T1000 (cell line): ENCODE measurements at places on chromosomes 13 and 19.

GRCh38 chr19:38148337-38148736 is 75.7 kb downstream of the DPF1 start:
- DNase-seq = no peak

DNA sequence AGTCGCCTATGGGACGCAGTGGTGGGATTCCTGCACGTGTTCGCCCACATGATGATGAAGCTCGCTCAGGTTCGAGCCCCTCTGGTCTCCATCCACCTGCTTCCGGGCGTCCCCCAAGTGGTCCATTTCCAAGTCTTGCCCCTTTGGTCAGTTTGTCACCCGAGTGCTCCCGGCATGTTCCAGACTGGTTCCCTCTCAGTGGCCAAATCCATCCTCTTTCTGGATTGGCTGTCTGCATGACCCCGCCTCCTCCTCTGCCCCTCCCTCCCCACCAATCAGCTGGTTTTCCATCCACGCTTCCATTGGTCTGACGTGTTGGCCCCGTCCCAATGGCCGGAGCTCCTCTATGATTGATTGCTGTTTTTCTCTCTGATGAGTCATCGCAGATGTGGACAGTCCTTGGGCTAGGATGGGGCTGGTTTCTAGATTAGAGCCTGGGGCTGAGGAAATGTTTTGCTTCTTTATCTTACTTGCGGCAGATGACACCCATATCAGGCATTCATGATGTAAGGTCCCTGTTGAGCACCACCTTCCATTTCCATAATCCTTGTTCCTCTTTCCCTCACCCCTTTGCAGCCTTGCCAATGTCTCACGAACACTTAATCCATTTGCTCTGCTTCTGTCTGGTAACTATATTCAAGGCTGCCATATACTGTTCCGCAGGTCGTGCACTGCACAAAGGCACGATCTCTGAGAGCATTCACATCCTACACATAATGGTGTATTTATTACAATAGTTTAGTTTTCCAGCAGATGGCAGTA is 73.8 kb downstream of the MAP4K1 start:
- peak; percentile 60 for DNase-seq

DNA sequence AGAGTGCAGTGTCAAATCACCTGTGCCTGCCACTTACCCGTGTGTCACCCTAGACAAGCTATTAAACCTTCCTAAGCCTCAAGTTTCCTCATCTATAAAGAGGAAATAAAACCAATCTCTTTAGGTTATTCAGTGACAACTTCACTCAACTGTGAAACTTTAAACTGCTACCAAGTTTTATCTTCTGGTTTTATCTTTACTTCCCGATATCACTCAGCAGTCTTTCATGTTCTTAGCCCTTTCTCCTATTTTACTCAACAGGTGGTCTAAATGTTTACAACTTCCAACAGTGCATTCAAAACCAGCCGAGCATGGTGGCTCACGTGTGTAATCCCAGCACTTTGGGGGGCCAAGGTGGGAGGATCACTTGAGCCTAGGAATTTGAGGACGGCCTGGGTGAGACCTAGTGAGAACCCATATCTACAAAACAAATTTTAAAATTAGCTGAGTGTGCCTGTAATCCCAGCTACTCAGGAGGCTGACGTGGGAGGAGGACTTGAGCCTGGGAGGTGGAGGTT is 59.6 kb downstream of the GPALPP1 start:
- no peak for DNase-seq

- no peak for DNase-seq
Measured at GRCh38 chr13:48159826-48160225, 64.9 kb upstream of the MED4 start.

DNA sequence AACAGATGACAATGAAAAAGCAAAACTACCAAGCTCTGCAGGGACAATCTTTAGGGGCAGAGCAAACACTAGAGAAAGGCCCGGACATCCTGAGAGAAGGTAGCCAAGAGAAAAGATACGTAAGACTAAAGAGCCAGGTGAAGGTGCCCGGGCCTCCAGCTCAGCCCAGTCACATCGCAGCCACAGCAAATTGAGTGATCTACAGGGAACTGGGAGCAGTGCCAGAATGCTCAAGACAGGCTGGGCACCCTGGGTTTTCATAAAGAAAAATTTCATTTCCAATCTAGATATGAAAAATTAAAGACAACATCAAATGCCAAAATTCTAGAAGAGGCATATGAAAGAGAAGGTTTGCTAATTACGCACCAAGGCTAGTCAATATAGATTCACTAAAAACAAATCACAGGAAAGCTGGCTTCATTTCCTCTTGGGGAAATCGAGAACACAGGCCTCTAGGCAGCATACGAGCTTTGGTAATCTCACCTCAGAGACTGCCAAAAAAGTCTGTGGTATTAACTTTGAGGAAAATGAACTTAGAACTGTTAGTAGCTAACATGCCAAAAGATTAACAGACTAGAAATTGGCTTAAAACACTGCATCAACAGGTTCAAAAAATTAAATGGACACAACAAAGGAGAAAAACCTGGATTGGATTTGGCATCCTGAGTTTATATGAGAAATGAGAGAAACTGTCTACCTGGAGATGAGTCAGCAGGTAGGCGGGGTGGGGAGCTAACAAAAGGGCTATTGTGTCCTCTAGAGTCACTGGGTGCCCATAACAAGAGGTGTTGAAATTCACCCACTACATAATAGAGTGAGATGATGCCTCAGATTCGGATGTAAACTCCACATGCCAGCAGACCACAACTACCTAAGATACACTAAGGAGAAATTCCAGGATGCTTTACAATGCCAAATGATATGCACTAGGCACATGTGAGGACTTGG is 6.6 kb downstream of the ANKRD10 start:
- DNase-seq = no peak

DNA sequence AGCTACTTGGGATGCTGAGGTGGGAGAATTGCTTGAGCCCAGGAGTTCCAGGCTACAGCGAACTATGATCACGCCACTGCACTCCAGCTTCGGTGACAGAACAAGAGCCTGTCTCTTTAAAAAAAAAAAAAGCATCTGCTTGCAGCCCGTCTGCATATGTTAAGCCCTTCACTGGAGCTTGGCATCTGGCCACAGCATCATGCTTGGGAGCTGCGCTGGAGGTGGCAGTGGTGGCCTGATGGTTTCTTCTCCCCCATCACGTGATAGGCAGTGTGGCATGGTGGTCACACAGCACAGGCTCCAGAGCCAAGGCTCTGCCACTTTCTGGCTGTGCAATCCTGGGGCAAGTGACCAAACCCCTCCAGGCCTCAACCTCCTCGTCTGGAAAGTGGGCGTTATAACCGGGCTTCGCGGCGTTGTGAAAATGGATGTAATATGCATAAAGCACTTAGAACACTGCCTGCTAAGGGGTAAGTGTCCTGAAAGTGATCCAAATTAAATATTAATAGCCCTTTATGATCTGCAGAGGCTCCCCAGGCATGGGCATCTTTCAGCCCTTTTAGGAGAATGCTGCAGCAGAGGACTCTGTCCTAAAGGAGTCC is 24.4 kb downstream of the MARK4 start:
- no peak for DNase-seq

- no peak for DNase-seq
Measured at GRCh38 chr13:66128201-66128600, 1101.9 kb downstream of the PCDH9 start.

DNA sequence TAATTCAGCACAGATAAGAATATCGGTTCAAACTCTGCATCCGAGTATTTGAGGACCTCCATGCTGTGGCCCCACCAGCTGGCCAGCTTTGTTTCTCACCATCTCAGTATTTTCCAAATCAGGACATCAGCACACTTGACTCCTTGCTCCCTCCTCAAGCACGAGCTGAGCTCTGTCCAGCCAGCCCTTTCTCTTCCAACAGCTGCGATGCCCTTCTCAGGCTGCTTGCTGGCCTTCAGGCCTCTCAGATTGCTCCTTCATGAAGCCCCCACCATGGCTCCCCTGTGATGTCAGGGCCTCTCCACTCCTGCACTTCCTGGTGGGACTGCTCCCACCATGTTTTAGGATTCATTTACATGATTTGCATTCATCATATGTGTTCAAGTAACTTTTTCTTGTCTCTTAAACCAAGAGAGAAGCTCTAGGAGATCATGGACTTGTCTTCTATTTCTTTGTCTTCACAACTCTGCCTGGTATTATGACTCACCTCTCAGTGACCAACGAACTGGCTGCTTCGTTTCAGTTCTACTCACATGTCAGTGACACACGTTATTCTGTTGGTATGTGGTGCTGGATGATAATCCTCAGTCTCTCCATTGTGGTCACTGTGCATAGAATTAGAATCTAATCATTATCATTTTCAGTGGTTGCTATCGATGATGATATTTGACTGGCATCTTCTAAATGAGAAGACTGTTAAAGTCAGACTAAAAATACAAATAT is 471.7 kb downstream of the EFNB2 start:
- peak; percentile 11 for DNase-seq

- peak; percentile 85 for DNase-seq
Measured at GRCh38 chr19:43765109-43765876, 10.5 kb upstream of the SMG9 start.

GRCh38 chr13:29758531-29759114 is 91.8 kb downstream of the UBL3 start:
- DNase-seq = peak; percentile 49

GRCh38 chr13:97003071-97003470 is 8.8 kb upstream of the OXGR1 start:
- no peak for DNase-seq

DNA sequence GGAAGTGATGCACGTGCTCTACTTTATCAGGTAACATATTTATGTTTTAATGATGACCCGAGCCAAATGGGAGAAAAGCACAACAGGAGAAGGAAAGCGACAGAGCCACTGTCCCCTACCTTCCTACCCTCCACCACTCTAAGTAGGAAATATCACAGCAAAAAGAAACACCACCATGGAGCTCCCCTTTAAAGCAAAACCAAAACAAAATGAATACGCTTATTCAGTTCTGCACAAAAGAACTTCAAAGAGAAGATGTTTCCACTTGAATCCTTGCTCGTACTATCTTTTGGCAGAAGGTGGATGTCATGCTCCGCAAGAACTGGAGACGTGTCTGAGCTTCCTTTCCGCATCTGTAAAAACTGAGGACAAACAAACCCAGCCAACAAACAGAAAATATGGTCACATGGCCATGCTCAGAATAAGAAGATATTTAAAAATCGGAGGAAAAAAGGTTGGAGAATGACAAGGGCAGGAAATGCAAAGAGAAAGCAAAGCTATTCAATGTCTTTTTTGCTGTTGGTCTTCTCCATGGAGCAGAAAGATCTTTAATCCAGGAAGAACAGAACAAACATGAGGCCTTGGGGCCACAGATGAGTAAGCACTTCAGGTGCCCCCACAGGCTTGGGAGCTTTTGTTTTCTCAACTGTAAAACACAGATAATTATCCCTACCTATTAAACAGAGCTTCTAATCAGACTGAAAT is 19.5 kb downstream of the N4BP2L1 start:
- no peak for DNase-seq

GRCh38 chr19:2834294-2834871 is 6.9 kb upstream of the ZNF555 start:
- no peak for DNase-seq

- no peak for DNase-seq
Measured at GRCh38 chr19:49657493-49658138, 8.0 kb downstream of the IRF3 start.

DNA sequence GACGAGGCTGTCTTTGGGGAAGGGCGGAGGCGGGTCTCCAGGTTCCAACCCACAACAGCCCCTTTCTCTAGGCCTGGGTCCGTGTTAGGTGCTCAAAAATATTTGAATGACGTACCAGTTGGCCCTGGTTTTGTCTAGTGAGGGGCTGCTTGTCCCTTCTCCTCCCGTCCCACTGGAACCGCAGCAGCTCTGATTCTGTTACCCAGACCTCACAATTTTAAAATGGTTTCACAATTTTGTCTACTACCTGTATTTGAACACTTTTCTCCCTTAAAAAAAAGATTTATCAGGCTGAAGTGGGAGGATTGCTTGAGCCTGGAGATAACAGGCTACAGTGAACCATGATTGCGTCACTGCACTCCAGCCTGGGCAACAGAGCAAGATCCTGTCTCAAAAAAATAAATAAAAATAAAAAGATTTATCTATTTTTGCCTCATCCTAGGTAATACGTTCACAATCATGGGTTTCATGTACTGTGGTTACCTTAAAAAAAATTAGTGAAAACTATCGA is 1.3 kb upstream of the IRF2BP1 start:
- no peak for DNase-seq

GRCh38 chr19:17332360-17332676 is 2.3 kb downstream of the ANO8 start:
- no peak for DNase-seq

- DNase-seq = no peak
Measured at GRCh38 chr13:71242201-71242600, 624.8 kb downstream of the DACH1 start.

DNA sequence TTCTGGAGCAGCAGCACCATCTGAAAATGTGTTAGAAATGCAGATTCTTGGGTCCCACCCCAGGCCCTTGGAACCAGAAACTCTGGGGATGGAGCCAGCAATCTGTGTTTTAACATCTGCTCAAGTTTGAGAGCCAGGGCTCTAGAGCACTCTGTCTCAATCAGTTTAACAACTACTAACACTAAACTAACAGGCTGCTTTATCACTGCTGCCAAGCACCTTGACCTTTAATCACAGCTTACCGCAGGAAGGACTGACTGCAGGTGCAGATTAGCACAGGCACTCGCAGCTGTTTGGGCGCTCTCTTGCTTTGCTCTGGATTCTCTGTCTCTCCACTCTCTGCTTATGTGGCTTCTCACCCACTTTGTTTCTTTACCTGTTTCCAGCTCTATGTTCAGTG is 163.5 kb downstream of the MTUS2 start:
- DNase-seq = no peak

- DNase-seq = no peak
Measured at GRCh38 chr13:43232873-43233265, 209.5 kb downstream of the DNAJC15 start.

DNA sequence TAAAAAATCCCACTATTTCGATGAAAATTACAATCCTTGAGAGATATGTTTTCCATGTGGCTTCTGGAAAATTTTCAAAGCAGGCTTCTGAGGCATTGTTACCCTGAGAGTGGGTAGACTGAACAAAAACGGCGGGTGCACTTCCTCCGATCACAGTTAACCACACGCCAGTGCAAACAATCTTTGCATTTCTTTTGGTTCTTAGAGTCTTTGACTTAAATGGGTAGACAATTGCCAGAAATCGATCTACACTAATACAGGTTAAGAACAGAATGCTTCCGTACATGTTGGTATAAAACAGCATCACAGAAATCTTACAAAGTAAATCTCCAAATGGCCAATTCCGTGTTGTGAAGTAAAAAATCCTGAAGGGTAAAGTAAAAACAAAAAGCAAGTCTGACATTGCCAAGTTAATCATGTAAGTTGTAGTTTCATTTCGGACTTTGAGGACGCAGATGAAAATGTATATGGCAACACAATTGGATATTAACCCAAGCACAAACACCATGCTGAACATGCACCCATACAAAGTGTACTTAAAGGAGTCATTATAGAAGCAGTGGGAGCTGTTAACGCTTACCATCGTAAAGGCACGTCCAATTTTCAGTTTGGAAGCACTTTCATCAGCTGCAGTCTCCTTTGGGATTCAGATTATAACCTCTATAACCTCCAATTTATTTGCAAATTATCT is 927 bp downstream of the LPAR6 start:
- DNase-seq = no peak
